ENCODE measurements at places on chromosomes 16 and 17.

GRCh38 chr16:53261276-53261675, 173.0 kb upstream of the RBL2 start:
- no peak for DNase-seq

DNA sequence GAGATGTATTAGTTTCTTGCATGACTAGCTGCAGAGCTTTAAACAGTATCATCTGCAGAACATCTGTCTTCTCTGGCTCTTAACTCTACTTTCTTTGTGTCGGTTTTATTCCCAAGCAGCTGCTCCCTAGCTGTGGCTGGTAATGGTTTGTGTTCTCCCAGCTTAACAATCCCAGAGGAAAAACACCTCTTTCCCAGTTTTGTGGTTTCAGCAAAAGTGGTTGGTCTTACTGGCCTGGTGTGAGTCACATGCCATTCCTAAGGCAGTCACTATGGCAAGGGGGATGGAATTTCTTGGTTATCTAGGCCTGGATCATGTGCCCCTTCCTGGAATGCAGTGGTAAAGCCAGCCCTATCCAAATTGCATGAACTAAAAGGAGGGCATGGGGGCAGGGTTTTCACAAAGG, 27.5 kb downstream of the OMG start:
- peak; percentile 89 for DNase-seq

DNA sequence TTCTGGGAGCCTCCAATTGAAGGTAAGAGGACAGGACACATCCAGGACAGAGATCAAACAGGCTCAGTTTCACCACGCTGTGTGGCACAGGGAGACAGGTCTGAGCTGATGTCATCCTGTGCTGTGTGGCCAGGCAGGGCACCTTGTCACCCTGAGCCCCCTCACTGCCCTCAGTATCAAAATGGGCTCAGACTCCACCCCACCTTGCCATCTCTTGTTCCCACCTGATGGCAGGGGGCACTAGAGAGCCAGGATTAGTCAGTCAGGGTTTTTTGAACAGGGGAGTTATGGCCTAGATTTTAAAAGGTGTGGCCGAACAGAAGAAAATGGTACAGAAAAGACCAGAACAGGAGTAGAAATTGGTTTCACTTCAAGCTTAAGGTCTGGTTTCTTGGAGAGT, 2.6 kb downstream of the KAT2A start:
- DNase-seq: peak; percentile 59

GRCh38 chr17:66829883-66830282, 5.0 kb upstream of the CACNG5 start:
- no peak for DNase-seq

DNA sequence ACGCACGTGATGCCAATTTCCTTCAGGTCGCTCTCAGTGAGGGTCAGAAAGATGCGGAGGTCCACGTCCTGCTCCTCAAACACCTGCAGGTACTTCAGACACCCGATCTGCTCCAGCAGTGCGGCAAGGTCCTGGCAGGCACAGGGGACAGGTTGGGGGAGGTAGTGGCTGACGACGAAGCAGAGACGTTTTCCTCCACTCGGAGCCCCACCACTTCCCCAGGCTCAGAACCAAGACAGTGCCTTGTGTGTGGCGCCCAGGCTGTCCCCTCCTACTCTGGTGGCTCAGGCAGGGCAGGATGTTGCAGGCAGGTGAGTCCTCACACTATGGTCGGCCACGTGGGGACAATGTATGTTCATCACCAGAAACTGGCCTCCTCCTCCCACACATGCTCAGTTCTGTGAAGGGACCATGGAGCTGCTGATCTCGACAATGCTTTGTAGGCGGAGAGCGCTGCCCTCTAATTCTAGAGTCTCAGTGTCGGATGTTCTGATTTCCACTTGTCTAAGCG, 5.7 kb downstream of the NUDT16L1 start:
- no peak for DNase-seq

GRCh38 chr16:74447578-74447977, 26.3 kb upstream of the CLEC18B start:
- DNase-seq: no peak

DNA sequence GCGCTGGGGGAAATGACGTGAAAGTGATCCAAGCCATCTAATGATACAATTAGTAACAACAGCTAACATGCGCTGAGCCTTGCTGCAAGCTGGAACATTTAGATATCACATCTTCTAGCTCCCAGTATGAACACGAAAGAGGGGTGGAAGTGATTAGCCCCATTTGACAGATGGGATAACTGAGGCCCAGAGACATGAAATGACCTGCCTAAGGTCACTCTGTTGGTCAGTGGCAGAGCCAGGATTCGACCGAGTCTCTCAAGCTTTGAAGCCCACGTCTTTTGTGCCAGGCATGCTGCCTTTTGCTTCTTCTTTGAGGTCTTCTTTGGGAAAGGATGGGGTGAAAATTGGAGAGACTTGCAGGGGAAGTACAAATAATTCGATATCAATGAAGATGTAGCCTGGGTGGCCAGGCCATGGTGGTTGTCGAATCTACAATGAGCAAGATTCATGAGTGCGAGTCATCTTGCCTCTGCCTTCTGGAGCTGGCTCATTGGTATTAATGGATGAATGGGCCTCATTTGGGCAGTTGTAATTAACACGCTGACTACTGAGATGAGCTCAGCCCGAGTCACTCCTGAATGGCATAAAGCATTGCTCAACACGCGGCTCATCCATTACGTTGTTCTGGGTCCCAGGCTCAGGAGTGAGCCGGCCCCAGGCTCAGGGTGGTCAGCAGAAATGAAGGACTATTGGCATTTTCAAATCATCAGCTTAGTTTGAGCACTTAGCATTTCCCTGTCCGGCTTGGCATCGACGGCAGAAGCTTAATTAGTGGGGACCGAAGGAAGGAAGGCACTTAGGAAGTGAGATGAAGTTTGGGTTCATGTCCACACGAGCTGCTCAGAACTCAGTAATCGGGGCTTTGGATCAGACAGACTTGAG, 28.0 kb upstream of the GPRC5B start:
- no peak for DNase-seq

GRCh38 chr17:40531051-40531991, 29.9 kb upstream of the TNS4 start:
- DNase-seq: no peak

DNA sequence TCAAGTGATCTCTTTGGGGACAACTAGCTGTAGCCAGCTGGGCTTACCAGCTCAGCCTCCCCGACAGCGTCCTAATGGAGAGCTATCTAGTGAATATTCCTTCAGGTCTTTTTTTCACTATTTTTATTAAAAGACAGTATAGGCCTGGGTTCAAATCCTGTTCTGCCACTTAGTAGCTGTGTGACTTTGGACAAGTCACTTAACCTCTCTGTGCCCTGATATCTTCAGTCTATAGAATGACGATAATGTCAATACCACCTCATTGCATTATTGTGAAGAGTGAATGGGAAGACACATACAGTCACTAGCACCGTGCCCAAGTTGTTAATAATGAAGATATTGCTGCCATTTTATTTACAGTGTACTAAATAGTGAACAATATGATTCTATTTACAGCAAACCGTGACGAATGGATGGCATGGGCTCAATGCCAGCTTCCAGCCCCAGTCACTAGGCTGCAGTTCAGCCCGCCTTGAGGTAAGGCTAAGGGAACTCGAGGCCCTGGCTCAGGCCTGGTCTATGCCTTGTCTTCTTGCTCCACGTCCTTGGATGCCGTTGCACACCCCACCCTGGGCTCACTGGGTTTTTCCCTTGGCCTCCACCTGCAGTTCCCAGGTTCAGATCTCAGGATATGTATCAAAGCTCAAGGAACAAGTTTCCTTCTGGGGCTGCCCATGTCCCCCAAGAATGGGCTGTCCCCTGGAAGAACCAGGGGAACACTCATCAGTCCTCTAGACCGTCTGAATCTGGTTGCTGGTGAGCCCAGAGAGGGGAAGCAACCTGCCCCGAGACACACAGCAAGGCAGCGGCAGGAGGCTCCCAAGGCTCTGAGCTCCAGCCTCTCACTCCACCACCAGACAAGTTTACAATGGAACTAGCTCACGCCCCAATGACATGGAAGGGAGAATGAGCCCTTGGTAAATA, 95.4 kb upstream of the TNRC6C start:
- no peak for DNase-seq

DNA sequence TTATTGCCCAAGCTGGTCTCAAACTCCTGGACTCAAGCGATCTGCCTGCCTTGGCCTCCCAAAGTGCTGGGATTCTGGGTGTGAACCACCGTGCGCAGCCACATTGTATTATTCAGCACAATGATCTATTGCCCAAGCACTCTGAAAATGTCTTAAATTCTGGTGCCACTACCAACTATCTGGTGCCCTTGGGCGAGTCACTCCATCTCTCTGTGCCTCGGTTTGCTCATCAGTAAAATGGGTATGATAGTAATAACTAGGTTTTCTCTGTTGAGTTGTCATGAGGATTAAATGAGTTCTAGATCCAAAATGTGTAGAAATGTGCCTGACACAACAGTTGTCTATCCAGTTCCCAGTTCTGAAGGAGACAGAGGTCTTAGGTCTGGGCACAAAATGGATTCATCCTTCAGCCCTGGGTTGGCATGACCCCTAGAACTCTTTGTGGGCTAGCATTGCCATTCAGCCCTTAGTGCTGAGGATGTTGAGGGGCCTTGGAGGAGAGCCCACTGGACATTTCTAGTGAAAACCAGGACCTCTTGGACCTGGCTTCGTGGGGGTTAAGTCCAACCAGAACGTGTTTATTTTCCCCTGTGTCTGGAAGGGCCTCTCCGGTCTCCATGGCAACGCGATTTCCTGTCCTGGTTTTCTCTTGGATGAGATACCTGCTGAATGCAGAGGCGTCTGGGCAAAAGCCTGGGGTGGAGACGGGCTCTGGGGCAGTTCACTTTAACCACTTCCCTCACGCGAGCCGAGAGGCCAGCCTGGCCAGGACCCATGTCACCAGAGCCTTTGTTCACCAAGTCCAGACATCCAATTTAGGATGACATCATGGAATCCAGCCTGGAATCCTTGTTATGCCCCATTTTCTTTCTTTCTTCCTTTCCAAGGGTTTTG, 43.7 kb upstream of the TNRC6A start:
- no peak for DNase-seq

GRCh38 chr17:27947005-27947406, 53.8 kb upstream of the LYRM9 start:
- no peak for DNase-seq

DNA sequence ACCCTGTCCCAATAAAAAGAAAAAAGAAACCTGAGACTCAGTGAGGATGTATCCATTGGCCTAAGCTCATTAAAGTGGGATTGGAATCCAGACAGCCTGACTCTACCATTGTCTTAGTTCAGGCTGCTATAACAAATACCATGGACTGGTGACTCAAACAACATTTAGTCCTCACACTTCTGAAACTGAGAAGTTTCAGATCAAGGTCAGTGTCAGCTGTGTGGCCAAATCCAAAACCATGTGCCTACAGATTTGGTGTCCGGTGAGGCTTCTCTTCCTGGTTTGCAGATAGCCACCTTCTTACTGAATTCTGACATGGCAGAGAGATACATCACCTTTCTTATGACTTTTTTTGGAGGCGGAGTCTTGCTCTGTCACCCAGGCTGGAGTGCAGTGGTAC, 53.3 kb upstream of the KDM8 start:
- no peak for DNase-seq

DNA sequence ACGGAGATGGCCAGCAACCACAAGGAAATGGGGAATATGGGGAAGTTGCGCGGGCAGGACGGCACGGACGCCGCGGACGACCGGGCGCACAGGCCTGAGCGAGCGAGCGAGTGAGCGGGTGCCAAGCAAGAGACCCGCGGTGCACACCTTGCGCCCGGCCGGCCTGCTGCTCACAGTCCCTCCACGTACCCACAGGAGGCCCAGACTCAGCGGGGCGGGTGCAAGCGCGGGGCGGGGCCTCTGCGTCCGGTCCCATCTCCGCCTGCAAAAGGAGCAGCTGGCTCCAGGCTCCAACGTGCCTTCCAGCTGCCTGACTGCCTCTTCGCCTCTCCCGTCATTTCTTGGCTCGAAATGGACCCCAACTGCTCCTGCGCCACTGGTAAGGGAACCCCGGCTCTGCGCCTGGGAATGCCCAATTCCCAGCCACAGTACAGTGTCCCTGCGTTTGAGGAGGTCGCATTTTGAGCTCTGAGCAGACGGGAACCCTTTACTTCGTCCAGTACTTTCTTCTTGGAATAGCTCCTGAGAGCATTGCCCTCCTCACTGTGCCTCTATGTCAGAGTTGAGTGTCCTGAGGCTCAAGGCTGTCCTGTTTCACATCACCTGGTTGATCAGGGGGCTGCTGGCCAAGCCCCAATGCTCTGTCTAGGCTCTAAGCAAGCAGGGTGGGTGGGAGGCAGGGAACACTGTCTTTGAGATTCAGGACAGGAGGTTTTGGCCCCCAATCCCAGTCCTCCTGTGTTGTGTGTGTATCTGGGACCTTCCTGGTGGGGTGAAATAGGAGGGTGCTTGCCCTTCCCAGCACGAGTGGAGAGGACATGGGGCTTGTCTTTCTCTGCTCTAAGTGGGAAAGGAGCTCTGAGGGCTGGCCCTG, 8.1 kb upstream of the MT1E start:
- DNase-seq: peak; percentile 62

- no peak for DNase-seq
These were observed 19.5 kb upstream of the RAP1GAP2 start for GRCh38 chr17:2776589-2777241.

- DNase-seq: no peak
These were observed 17.2 kb downstream of the CMIP start for GRCh38 chr16:81461766-81462165.

DNA sequence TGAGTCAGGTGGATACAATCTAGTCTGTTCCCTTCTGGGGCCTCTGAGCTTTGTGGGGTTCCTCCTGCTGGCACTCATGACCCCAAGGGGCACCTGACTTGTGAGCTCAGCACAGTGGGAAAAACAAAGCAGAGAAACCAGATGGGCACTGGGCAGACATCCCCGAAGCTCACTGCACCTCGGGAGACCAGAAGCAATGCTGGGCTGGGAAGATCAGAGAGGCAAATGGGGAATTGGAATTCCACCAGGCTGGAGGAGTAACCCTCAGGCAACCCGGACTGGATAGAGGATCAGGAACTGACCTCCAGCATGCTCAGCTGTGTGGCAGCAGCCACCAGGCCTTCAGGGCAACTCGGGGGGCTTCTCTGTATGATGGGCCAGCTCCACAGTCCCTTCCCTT, 50.3 kb downstream of the ABCC12 start:
- no peak for DNase-seq

GRCh38 chr16:17232487-17232886, 238.3 kb downstream of the XYLT1 start:
- no peak for DNase-seq

DNA sequence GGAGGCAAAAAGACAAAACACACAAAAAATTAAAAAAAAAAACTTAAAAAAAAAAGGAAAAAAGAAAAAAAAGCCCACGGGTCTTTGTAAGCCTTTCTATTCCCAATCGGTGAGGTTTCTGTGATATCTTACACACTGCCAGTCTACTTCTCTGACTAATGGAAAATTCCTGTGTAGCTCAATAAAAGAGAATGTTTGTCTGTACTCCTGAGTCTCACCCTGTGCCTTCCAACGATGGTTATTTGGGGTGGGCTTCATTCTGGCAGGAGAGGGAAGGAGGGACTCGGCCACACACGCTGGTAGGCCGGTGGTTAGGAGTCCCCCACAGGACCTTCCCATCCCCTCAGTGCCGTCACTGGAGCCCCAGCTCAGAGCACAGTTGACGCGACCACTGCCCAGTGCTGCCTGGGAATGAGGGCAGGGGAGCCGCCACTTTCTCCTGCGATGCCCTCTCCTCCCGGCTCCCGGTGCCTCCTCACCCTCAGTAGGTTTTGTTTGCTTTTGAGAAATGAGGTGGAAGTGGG, 68.0 kb downstream of the AMFR start:
- no peak for DNase-seq

- DNase-seq: no peak
These were observed 49.5 kb upstream of the CRHR1 start for GRCh38 chr17:45734598-45734997.

GRCh38 chr16:87790292-87791100, 24.7 kb upstream of the KLHDC4 start:
- peak; percentile 98 for DNase-seq

All from MCF 10A (cell line).